ENCODE measurements at places on chromosomes 12 and 14.

- no peak for DNase-seq
Observed at GRCh38 chr12:59066445-59066844, 146.1 kb upstream of the LRIG3 start.

DNA sequence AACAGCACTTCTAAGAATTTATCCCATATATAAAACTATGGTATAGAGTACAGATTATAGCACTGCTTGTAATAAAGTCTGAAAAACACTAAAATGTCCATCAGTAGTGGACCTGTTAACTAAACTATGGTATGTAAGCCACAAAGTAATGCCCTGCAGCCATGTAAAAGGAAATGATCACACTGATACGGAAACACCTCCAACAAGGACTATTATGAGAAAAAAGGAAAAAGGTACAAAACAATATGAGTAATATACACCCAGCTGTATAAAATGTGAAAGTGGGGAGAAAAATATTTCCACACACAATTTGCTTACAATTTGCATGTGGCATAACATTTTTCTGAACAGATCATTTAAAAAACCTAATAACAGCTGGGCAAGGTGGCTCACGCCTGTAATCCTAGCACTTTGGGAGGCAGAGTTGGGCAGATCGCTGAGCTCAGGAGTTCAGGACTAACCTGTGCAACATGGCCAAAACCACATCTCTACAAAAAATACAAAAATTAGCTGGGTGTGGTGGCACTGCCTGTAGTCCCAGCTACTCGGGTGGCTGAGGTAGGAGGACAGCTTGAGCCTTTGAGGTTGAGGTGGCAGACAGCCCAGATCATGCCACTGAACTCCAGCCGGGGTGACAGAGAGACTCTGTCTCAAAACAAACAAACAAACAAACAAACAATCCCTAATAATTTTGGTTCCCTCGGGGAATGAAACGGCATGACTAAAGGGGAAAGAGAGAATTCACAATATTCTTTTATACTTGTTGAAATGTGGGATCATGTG lies 250.5 kb downstream of the MED13L start:
- DNase-seq = no peak

- no peak for DNase-seq
Observed at GRCh38 chr12:27539191-27539631, 15.2 kb downstream of the PPFIBP1 start.

GRCh38 chr14:62988967-62989366 lies 56.3 kb downstream of the KCNH5 start:
- no peak for DNase-seq

DNA sequence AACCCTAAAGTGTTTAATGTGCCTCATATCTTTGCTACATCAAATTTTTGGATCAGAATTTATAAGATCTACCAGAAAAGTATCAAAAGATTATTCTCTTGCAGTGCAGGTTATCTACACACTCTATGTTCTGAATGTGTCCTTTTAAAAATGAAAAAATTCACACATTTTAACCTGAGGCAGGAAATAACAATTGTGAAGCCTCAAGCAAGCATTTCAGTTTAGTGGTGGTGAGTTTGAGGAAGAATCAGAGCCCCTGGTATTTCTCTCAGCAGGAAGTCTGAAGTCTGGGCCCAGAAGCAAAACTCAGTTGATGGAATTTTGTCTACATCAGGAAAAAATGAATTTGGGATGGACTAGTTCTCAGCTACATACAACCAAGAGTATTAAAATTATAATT lies 137.0 kb upstream of the PZP start:
- DNase-seq = no peak

DNA sequence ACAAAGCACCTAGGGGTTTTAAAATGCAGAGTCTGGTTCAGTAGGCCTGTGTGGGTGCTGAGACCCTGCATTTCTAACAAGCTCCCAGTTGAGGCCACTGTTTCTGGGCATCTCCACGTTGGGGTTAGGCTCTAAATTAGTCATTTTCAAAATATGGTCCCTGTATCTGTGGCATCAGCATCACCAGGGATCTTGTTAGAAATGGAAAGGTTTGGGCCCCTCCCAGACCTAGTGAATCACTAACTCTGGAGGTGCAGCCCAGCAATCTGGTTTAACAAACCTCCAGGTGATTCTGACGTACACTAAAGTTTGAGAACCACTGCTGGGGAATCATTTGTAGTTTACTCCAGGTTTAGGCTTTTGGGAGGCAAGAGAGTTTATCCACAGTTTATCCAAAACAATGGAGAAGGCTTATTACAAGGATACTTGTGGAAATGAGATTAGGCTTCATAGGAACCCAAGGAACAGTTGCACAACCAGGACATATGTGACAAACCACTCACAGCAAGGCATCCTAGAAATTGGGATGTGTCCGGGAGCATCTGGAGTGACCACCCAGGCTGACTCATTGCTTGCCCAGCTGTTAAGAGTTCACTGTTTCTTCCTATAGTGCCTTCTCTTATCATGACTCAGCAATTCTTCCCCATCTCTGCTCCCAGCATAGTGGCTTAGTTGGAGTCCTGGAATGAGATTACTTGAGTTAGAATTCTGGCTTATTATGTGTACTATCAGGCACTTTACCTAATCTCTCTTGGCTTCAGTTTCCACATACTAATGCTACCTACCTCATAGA lies 71.6 kb upstream of the STXBP6 start:
- no peak for DNase-seq

DNA sequence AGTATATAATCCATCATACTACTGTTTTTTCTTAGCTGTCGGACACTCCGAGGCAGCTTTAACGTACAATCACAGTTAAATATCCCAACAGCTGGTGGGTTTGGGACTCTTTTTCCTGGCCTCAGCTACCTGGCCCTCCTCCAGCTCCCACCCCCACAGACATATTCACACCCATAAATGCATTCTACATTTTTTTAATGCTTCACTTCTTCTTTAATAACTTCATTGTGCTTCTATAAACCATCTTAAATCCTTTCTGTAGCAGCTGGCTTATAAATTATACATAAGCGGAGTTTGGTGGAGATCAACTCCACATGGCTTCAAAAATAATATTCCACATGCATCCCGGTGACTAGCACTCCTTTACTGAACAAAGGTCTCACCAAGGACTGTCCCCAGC lies 33.3 kb downstream of the TDG start:
- DNase-seq = no peak

- peak; percentile 28 for DNase-seq
Observed at GRCh38 chr14:99793213-99794150, at the start of gene EML1. Gene EML1 (plus strand): TSS chr14:99793413. CDS start chr14:99793477, 64 bp downstream.

- DNase-seq = no peak
Observed at GRCh38 chr12:28578361-28578760, 388.1 kb downstream of the CCDC91 start.

GRCh38 chr14:105325716-105326567 lies 11.4 kb downstream of the PACS2 start:
- DNase-seq = no peak

DNA sequence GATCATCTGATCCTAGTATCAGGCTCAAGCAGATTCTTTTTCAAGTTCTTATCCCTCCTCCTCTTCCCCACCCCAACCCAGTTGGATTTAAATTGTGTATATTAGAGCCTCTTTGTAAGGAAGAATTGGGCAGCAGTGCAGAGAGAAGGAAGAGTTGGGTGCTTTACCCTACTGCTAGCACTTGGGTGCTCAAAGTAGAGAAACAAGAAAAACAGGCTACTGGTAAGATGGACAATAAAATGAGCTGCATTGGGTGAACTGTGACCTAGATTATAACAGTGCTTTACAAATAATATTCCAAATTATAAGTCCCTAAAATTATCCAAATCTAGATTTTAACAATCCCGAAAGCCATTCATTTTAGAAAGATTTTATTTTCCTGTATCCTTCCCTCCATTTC lies 363.4 kb upstream of the GARIN6 start:
- DNase-seq = no peak

GRCh38 chr12:49225576-49226166 lies 36.8 kb upstream of the TUBA1A start:
- no peak for DNase-seq

GRCh38 chr12:15350643-15351042 lies 28.3 kb downstream of the PTPRO start:
- DNase-seq = no peak

Measured in activated CD8-positive, alpha-beta memory T cell treated with anti-CD3 and anti-CD28 coated beads for 1 hour (primary cell).